ENCODE measurements at places on chromosomes 3 and 15.

- no peak for DNase-seq
Observed at GRCh38 chr3:143784446-143784845, 63.8 kb downstream of the SLC9A9 start.

DNA sequence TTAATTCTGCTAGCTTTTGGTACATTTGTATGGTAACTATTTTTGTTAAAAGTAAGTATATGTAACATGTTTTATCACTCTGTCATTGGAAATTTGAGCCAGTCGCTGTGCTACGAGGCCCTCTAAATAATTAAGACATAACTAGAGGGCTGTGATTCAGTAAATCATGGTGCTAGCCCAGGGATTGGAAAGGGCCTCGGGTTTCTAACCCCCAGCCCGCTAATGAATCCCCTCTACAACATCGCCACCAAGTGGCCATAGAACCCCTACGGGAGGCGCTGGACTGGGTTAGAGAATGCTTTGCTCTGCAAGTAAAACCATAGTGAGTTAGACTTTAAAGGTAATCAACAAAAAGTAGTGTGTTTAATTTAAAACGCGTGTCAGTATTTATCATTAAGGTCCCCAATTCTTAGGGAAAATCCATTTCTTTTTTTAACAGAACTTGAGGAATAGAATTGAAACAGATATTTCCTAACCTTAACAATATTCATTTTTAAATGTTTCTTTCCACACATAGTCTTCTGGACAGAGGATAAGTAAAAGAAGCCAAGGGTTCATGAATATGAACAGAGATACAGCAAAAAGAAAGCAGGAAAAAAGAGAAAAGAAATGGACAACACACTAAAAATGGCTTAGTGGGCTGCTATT, 744.7 kb downstream of the EPHA3 start:
- DNase-seq: no peak

DNA sequence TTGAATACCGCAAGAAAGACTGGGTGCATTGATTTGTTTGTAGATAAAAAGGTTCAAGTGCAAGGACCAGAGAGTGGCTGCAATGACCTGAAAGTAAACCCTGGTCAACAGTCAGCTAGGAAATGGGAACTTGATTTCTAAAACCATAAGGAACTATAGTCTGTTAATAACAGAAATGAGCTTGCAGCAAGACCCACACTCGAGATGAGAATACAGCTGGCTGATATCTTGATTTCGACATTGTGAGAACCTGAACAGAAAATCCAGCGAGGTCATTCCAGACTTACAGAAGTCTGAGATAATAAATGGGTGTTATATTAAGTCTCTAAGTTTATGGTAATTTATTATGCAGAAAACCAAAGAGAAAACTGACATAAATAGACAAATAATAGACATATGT, 177.3 kb downstream of the NFKBIZ start:
- DNase-seq: no peak

GRCh38 chr3:192915304-192915703, 2.4 kb downstream of the MB21D2 start:
- DNase-seq: no peak

GRCh38 chr15:92933831-92934230, 33.7 kb downstream of the CHD2 start:
- DNase-seq: no peak

- DNase-seq: no peak
Observed at GRCh38 chr3:42898896-42899675, 6.9 kb upstream of the ZNF662 start.

GRCh38 chr3:26668171-26668570, 45.6 kb downstream of the LRRC3B start:
- DNase-seq: no peak

DNA sequence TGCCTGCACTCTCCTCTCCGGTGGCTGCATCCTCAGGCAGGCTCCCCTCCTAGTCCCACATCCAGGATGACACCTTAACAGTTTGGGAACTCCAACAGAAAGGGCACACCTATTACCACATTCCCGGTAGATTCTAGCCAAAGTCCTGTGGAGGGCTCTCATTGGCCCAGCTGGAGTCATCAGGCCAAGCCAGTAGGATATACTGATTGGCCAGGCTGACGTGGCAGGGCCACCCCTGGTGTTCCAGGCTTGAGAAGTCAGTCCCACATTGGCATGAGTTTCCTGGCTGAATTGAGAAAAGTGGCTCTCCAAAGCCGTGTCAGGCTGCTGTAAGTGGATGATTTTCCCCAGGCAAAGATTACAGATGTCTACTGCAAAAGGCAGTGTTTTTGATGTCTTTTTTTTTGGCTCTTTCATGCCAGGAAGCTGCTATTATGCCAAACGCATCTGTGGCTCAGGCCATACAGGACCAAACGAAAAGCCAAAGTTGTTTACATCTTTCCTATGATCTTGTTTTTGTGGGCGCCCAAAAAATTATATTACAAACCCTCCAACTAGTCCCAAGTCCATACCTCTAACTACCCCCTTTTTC, 6.6 kb upstream of the BLM start:
- no peak for DNase-seq

DNA sequence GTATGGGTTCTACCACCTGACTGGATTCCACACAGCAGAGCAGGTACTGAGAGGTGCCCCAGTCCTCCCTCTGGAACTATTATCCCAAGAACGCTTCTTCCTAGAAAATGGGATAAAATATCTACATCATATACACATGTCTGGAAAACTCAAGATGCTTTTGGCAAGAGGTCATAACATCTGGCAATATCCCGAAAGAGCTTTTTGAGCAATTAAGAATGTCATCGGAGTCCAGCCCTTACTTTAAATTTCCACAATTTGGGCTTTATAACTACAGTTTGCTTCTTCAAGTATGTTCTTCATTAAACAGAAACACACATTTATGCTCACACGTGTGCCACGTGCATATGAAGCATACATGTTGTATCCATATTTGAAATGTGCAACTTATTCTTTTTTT, 365.9 kb upstream of the THBS1 start:
- no peak for DNase-seq

DNA sequence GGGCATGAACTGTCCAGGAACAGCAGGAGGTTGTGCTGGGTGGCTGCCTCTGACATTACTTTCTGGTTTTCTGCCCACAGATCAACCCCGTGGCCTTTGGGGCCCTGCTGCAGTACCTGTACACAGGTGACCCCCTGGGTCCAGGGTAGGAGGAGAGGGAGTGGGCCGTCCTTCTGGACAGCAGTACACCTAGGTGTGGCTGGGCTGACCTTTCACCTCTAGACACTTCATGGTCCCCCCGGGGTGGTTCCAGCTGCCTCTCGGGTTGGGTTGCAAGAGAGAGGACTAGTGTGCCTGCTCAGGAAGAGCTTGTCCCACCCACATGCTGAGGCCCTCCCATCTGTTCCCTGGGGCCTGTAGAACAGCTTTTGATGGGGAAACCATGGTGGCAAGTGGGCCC, 3.7 kb downstream of the ABTB1 start:
- DNase-seq: no peak

- DNase-seq: no peak
Observed at GRCh38 chr15:75685195-75685594, 27.5 kb downstream of the CSPG4 start.

DNA sequence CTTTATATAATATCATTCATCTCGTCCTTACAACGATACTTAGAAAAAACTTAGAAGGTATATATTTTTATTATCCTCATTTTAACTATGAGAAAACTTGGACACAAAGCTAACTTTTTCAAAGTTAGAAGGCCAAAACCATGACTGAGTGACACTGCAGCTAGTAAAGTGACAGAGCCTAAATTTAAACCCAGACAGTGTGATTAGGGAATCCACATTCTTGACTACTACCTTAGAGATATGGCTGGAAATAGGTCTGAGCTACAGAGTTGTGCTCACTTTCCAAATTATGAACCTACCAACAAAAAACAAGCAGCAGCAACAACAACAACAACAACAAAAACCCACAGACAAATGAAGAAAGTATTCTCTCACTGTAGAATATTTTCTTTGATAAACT, 236.2 kb downstream of the SCAPER start:
- DNase-seq: no peak

- no peak for DNase-seq
Observed at GRCh38 chr15:72998226-72998625, 54.0 kb upstream of the NEO1 start.

Data from T-helper 9 cell (primary cell).